Liver (tissue), 10 donors: ENCODE measurements at places on chromosomes 13 and 19. TPM values are rescaled to one million over a fixed set of nuclear protein-coding genes. Genes with fewer than 3 reads are reported as not detected.

The TNNT1 gene
- polyA plus RNA-seq, result 0.15 TPM

The NKPD1 gene
- polyA plus RNA-seq, result not detected

The ZNF90 gene
- polyA plus RNA-seq, result 0.13 TPM

- DNase-seq, result no peak
- H3K4me1 ChIP-seq, result peaks cover 1% of the 10 kb centered on the region
- no peaks in the 10 kb centered on the region for H3K27me3 ChIP-seq
- no peaks in the 10 kb centered on the region for H3K36me3 ChIP-seq
- H3K27ac ChIP-seq, result no peak overlapping the region
- H3K4me3 ChIP-seq, result no peak overlapping the region
Measured at GRCh38 chr13:25738342-25739196, 313.2 kb downstream of the SHISA2 start.

GRCh38 chr19:19900139-19900728 lies 512 bp upstream of the ZNF93 start:
- H3K27me3 ChIP-seq, result no peaks in the 10 kb centered on the region
- H3K4me1 ChIP-seq, result no peaks in the 10 kb centered on the region
- no peak for DNase-seq
- no peak overlapping the region for H3K27ac ChIP-seq

- H3K27ac ChIP-seq, result no peak overlapping the region
- H3K4me3 ChIP-seq, result no peak overlapping the region
- DNase-seq, result no peak
Measured at GRCh38 chr13:42814868-42815267, 33.5 kb downstream of the FAM216B start.

GRCh38 chr13:113929628-113930615 lies 44.0 kb downstream of the C13orf46 start:
- H3K4me3 ChIP-seq, result no peak overlapping the region
- no peaks in the 10 kb centered on the region for H3K4me1 ChIP-seq
- DNase-seq, result no peak
- no peaks in the 10 kb centered on the region for H3K27me3 ChIP-seq
- no peaks in the 10 kb centered on the region for H3K36me3 ChIP-seq
